ENCODE measurements at places on chromosomes 2 and 18.

DNA sequence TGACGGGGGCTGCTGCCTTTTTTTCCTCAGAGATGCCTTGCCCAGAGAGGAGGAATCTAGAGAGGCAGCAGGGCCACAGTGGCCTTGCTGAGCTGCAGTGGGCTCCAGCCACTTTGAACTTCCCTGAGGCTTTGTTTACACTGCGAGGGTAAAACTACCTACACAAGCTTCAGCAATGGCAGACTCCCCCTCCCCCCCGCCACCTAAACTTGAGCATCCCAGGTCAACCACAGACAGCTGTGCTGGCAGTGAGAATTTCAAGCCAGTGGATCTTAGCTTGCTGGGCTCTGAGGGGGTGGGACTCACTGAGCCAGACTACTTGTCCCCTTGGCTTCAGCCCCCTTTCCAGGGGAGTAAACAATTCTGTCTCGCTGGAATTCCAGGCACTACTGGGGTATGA, 11.8 kb downstream of the SYT4 start:
- DNase-seq: no peak

DNA sequence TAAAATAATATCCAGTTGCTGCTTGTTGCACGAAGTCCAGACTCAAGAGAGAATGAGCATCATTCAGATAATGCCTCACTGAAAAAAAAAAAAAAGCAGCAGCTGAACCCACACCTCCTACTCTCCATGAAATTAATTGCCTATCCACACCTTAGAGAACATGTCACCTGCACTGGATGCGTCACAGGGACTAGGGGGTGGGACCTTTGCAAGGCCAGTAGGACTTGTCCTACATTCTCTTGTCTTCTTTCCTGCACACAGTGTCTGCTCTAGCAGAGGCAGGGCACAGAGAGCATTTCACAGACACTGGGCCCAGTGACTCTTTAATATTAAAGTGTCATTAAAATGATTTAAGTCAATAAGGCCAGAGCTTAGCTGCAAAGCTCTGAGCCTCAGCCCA, at the start of gene ABCA12:
Gene ABCA12, minus strand, starts transcription at position 148 of the 400 bp plus-strand sequence. CDS start 418 bp downstream, outside the sequence.
- DNase-seq: no peak

- DNase-seq: no peak
Observed at GRCh38 chr2:172613615-172614231, 57.8 kb downstream of the PDK1 start.

DNA sequence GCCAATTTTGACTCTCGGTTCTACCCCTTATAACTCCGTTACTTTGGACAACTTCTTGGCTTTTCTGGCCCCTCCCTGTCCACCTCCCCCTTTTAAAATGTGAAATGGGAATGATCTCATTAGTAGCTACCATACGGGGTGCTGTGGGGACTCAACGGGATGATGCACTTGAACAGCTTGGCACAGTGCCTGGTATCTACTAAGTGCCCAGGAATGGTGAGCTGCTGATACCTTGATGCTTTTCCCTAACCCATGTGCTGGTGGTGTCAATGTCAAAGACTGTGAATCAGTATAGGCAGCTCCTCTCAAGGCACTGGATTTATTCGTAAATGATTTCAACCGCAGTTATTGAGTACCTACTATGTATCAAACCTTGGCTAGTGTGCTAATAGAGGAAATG, 204.2 kb downstream of the LOXHD1 start:
- DNase-seq: no peak

Data from naive thymus-derived CD8-positive, alpha-beta T cell (primary cell).